Caudate nucleus (tissue), 63 donors: ENCODE measurements at places on chromosomes 4 and X.
A peak's percentile ranks its signal among the peaks of the same experiment; 100 is the strongest.

DNA sequence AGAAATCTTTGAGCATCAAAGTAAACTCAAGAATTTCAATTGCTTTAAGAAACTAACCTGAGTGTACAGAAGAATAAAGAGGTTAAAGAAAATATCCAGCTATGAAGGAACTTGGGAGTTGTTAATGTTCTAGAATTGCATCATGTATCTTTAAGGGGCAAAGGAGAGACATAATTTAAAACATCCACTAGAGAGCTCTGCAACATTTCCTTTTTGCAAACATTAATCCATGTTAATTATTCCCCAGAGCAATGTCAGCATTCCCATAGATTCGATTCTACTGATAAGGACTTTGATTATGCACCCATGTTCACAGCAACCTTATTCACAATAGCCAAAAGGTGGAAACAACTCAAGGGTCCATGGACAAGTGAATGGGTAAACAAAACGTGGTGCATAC lies 80.2 kb upstream of the SORBS2 start:
- no peak for DNase-seq

- no peak for DNase-seq
Measured at GRCh38 chr4:169071747-169072146, 61.7 kb upstream of the CBR4 start.

DNA sequence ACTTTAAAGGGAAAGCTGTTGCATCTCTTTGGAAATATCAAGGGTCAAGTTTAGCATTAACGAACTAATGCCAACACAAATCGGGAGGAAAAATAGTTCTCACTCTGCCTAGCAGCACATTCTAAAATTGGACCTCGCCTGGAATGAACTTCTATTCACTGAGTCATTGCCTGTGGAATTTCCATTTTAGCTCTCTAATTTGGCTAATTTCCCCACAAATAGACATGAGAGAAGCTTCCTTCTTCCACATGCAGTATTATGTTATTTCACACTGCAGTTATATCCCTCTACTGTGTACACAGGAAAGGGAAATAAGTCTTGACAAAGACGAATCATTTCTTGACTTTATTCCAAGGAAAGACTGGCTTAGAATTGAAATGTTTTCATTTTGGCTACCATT lies 9.3 kb downstream of the ZXDA start:
- DNase-seq, result no peak

- DNase-seq, result no peak
Measured at GRCh38 chrX:154136627-154137161, 7.3 kb upstream of the OPN1LW start.

- DNase-seq, result no peak
Measured at GRCh38 chr4:69881173-69881773, 21.3 kb upstream of the SULT1E1 start.

DNA sequence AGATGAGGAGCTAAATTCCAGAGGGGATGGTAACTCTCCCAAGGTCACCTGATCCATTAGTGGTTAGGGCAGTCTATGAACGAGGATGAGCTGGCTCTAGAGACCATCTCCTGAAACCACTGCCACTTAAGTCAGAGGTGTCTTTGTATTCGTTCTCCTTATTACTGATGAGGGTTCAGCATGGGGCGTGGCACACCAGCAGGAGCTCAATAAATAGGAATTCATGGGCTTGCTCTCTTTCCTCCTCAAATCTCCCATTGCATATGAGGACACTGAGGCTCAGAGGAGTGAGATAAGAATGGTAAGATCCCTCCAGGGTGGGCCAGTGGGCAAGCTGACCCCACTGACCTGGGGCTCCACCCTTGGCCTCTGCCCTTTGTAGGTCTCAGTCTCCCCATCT lies 1.7 kb upstream of the GATA1 start:
- no peak for DNase-seq

GRCh38 chr4:97411356-97411755 lies 731.9 kb downstream of the STPG2 start:
- no peak for DNase-seq

GRCh38 chr4:8391972-8392371 lies 48.6 kb downstream of the ACOX3 start:
- DNase-seq, result peak; percentile 6

GRCh38 chr4:8000721-8001491 lies 61.2 kb upstream of the AFAP1 start:
- DNase-seq, result no peak

GRCh38 chrX:2677764-2678163 lies 13.3 kb upstream of the CD99 start:
- no peak for DNase-seq

- DNase-seq, result no peak
Measured at GRCh38 chr4:127400731-127401346, 231.9 kb upstream of the INTU start.

DNA sequence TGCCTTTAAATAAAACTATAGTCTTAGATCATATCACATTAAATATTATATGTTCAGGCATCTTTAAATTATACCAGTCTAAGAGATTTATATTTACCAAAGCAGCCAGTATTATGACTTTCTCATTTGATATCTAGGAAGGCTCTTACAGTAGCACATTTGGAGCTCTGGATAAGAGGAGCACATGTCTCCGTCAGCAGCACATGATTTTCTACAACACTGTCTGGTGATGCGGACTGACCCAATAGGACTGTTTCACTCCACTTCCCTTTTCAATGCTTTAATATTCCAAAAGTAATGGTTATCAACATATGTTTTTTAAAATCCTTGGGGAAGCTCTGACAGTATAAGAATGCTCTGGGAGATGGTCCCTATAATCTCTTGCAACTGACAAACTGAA lies 61.5 kb downstream of the HAUS3 start:
- DNase-seq, result no peak

DNA sequence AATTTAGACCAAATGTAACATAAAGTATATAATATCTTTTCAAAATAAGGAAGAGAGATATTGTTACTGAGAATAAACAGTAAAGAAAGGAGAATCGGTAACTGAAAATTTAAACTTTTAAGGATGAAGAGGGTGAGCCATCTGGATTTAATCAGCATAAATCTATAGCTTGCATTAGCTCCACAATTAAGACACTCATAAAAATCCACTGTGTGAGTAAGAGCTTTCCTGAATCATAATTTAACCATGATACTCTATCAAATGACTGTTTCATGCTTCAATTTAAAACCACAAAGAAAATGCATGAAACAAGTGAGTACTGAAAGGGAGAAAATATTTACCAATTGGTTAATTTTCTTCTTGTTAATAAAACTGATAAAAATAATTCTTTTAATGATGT lies 951.5 kb upstream of the SLIT2 start:
- DNase-seq, result no peak

GRCh38 chrX:123173833-123174232 lies 10.2 kb upstream of the GRIA3 start:
- DNase-seq, result no peak

DNA sequence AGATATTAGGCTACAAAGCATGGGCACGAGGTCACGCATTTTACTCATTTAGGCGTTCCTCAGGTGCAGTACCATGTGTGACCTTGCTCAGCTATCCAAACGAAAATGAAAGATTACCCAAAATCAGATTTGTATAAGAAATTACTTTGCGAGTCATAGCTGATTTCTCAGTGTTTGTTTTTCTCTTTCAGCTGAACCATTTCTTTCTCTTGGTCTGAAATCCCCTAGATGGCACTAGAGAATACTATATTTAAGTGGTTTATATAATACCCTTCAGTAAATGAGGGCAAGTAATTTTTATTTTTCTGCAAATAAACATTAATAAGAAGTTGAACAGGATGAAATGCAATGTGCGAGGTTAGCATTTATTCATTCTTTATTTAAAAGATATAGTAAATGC lies 496.6 kb downstream of the STIM2 start:
- no peak for DNase-seq

DNA sequence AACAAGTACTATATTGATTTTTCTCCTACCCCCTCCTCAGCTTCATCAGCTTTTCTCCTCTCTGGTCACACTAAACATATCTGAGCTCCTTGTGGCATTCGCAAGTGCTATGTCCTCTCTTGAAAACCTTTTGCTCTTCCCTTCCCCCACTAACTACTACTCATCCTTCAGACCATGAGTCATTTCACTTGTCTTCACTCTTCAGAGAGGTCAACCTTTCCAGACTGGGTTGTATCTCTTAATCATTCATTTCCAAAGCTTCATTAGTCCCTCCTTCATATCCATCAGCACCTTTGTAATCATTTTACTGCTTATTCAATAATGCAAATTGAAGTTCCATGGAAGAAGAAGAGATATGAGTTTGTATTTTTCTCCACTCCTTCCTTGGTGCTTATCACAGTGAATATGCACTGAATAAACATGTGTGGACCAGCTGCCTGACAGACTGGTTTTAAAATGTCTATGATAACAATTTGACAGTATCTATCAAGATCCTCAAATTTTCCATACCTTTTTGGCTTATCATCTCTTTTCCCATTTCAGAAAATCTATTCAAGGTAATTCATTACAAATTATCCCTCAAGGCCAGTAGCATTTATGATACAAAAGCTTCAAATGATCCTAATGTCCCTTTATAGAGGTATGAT lies 28.4 kb downstream of the DDX60L start:
- DNase-seq, result no peak

DNA sequence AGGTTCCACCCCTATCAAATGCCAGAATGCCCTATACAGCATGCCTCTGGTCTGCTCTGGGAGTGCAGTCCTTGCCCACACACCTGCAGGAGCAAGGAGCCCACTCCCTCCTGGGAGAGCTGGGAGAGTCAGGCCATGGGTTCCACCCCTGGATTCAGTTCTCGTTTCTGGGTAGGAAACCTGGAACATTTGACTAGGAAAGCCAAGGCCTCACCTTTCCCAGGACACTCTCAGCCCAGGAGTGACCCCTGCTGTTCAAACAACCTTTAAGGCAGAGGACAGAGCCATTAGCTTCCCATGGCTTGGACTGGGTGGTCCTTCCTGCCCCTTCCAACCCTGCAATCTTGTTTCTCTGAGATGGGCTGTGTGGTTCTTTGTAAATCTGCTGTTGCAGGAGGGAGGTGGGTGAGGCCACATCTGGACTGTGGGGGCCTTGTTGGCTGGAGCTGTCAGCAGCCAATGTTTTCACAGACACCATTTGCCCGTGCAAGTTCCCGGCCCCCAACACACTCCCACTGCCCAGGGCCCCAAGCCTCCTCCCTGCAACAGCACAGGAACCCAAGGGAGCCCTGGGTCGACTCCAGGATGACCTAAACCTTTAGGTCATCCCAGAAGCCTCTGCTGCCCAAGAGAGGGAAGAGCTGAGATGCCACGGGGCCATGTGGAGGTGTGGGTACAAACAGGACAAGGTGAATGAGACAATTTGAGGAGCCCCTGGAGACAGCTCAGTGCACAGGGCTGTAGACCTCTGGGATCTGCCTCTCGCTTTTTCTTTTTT lies 104.4 kb downstream of the PJA1 start:
- no peak for DNase-seq

GRCh38 chr4:185112104-185112503 lies 31.0 kb upstream of the SLC25A4 start:
- no peak for DNase-seq

GRCh38 chr4:145881989-145882388 lies 56.6 kb downstream of the ZNF827 start:
- no peak for DNase-seq

- no peak for DNase-seq
Measured at GRCh38 chr4:87423317-87424098, 1.1 kb downstream of the NUDT9 start.

DNA sequence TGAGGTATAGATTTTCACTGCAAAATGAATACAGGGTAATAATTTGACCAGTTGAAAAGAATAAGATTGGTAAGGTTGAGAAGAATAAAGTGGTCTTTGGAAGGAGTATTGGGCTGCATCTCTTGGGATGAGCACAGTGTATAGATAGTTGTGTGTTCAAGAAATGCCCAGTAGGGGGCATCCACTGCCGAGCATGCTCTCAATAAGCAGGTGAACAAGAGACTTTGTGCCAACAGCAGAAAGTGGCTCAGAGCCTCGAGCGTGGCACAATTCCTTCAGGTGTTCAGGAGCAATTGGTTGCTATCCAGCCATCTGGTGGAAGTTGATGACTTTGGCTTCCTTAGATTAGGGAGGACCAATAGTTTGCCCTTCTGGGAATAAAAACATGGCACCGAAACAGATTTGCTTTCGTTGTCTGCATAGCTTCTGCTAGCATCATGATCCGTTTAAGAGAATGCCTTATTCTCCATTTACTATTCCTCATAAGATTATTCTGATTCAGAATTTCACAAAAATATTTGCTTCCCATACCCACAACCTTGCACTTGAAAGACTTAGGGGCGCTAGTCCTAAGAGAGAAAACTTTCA lies 258.1 kb upstream of the NEIL3 start:
- DNase-seq, result no peak

DNA sequence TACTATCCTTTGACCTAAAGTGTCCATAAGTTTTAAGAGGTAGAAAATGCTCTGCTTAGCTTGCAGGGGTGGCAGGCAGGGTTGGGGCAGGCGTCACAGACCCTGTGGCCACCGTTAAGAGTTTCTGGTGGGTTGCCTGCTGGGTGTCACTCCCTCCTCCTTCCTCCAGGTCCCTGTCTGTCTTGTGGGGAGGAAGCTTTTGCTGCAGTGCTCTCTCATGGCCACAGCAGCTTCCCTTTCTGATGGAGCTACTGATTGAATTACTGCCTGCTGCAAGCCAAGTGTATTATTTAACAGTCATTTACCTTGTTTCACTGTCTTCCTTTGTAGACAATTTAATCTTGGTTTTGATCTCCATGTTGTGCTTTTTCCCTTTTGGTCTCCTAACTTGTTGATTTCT lies 384.6 kb downstream of the IDS start:
- DNase-seq, result no peak

DNA sequence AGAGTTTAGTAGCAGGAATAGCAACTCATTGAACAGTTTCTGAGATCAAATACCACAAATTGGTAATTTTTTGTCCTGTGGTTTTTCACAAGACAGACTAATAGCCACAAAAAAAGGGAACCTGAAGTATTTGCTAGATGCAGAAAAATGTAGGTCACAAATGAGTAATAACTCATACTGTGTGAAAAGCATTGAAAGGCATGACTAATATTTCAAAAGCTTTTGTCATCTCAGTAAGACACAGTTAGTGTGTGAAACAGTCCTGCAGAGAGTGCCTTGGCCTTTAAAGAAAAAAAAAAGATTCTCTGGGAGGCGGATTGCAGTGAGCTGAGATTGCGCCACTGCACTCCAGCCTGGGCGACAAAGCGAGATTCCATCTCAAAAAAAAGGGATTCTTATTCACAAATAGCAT lies 31.4 kb upstream of the SLC25A31 start:
- DNase-seq, result no peak

- DNase-seq, result no peak
Measured at GRCh38 chr4:34250562-34250961, 1993.8 kb downstream of the ARAP2 start.

- no peak for DNase-seq
Measured at GRCh38 chr4:26319949-26320537, 771 bp upstream of the RBPJ start.
